ENCODE measurements at places on chromosomes 2 and 18.

DNA sequence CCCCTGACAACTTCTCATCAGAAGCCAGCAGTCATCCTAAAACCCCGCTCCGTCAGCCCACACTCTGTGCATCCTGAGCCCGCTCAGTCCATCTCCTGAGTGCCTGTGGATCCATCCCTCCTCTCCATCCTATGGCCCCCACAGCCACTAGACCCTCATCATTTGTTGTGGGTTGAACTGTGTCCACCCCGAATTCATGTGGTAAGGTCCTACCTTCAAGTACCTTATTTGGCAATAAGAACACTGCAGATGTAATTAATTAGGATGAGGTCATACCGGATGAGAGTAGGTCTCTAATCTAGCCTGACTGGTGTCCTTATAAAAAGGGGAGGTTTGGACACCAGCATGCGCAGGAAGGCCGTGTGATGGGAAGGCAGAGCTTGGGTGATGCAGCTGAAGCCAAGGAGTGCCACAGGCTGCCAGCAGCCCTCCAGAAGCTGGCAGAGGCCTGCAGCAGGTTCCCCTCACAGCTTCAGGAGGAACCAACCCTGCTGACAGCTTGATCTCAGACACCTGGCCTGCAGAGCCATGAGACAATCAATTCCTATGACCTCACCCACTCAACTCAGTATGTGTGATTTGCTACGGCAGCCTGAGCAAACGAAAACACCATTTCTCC, 192.4 kb downstream of the ZBTB7C start:
- no peak for DNase-seq

DNA sequence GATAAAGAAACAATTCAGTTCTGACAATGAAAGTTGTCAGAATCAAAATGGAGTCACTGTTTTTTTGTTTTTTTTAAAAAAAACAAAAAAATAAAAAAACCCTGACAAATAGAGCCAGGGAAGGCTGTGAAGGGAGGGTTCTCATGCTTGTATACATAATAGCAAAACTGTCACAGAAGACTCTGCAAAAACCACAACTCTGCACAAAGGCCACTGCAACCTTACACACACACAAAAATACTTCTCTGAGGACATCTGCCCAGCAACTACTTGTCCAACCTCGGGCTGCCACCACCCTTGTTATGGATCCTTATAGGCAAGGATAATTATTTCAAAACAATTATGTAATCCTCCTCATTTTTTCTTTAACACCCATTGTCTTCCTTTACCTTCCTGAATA, 41.9 kb upstream of the C2orf66 start:
- no peak for DNase-seq

DNA sequence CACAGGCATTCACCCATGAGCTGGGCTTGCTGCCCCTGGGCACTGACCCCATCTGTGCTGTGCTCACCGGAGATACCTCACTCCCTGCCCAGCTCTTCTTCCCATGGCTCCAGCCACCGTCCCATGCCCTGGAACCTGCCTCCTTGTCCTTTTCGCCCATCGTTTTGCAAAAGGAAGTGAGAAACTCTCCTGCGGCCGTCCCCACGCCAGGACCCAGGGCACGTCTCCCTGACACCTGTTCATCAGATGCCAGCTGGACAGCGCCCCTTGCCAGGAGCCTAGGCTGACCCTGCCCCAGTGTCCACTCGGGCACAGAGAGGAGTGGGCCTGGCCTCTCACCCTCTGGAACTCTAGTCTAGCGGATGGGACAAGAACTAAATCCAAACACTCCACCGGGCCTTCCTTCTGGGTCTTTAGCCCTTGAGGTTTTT, 238.6 kb downstream of the SEPTIN10 start:
- no peak for DNase-seq

GRCh38 chr2:158273791-158274190, 172.1 kb downstream of the UPP2 start:
- no peak for DNase-seq

DNA sequence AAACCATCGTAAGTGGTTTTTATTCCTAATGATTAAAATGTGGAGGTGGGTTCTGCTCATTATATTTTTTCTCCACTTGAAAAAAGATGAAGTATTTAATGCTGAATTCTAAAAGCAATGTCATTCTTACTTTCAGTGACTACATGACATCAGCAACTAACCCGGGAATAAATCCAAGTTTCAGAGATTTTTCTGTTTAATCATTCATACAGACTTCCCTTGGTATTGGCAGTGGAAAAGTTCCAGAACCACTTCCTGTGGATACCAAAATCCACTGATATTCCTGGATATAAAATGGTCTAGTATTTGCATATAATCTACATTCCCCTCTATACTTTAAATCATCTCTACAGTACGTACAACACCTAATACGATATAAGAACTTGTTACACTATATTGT, 128.6 kb downstream of the ZNF532 start:
- peak; percentile 85 for DNase-seq

- no peak for DNase-seq
These were observed 66.8 kb downstream of the LINC00305 start for GRCh38 chr18:64082054-64082453.

GRCh38 chr18:42719221-42719620, 396.3 kb downstream of the RIT2 start:
- no peak for DNase-seq
